Activated CD4-positive, alpha-beta T cell treated with anti-CD3 and anti-CD28 coated beads for 36 hours (primary cell): ENCODE measurements at places on chromosomes 6 and 20. TPM values are rescaled to one million over a fixed set of nuclear protein-coding genes. Genes with fewer than 3 reads are reported as not detected.
A peak's percentile ranks its signal among the peaks of the same experiment; 100 is the strongest.

DNA sequence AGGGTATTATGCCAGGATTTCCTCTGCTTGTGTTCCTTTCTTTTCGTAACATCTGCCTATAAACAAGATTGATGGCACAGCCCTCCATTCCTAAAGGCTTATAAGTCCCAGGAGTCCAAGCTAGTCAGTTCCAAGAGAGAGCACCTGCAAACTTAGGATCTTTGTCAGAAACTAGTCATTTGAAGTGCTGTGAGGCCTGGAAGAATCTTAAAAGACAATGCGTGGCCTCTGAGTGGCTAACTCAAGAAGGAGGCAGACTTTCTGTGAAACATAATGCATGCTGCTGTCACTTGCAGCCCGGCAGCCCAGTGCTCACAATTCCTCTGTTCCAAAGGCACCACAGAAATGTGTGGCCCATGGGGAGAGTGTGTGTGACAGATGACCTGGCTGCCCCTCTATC, 135.0 kb upstream of the SUPT3H start:
- DNase-seq, result no peak

The MMP24 gene
- total RNA-seq, result not detected

GRCh38 chr20:396252-396618, 11.9 kb upstream of the RBCK1 start:
- no peak for DNase-seq

DNA sequence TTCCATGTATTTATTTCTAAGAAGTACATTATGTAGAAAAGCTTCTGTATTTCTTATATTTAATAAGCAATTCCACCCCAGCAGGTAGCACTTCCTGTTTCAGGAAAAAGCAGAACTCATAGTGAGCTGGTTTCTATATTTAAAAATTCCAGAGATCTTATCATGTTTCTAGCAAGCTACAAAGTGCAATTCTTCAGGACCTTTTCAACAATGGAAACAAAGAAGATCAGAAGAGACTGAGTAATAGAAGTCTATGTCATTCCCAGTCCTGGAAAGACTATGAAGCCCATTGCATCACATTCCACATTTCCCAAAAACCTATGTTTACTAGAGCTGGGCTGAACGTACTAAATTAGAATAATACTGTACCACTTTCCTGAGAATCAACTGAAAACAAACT, 302.6 kb upstream of the NRSN1 start:
- DNase-seq, result no peak

DNA sequence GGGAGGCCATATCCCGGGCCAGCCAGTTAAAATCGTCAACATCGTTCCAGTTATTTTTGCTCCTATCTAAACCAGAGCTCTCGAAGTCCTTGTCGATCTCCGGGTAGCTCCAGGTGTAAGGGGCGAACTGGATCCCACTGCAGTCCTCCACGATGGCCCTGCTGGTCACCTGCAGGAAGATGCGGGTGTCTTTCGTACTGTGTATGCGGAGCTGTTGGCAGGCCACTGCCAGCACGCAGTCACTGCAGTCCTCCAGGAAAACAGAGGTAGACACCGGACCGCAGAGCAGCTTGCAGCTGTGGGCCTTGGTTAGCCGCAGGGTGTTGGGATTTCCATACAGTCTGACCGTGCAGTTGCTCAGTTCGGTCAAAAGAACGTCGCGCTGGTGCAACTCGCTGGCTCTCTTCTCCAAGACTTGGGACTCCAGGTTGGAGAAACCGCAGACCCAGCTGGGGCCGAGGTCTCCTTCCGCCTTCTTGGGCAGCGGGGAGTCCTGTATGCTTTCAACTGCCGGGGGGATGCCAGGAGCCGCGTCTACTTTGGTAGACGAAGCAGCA, 742 bp downstream of the TBCC start:
- peak; percentile 54 for DNase-seq

DNA sequence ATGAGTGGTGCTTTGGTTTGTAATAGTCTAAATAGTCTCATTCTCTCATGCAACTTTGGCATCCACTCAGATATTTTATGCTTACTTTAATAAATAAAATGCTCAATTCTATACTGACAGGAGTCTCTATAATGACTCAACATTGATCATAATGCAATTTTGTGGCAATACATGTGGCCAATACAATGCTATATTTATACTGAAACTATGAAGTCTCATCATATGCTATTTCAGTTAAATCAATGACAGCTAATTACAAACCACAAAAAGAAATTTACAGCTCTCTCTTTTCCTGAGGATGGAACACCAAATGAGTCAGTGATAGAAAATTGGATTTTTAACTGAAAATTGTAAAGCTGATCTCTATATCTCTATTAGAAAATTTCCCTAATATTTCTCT, 77.1 kb downstream of the WASF1 start:
- DNase-seq, result no peak

DNA sequence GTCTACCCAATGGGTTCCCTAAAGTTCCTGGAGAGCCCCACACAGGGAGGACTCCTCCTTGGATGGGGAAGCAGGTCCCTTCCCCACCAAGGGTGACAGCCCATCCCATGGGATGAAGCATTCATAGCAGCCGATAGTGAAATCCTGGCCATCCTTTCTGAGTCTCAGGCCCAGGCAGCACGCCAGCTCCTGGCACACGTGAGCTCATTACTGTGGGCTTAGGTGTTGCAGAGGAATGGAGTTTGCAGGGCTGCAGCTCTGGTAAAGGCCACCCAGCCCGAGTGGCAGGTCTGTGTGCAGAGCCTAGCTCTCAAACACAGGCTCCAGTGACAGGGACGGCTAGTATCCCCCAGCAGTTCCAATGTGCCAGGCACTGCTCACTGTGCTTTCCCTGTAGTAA, 31.0 kb downstream of the SIRPA start:
- DNase-seq, result no peak

- no peak for DNase-seq
Observed at GRCh38 chr6:10424040-10424439, 9.2 kb upstream of the TFAP2A start.

The PFDN4 gene
- 55.4 TPM for total RNA-seq

DNA sequence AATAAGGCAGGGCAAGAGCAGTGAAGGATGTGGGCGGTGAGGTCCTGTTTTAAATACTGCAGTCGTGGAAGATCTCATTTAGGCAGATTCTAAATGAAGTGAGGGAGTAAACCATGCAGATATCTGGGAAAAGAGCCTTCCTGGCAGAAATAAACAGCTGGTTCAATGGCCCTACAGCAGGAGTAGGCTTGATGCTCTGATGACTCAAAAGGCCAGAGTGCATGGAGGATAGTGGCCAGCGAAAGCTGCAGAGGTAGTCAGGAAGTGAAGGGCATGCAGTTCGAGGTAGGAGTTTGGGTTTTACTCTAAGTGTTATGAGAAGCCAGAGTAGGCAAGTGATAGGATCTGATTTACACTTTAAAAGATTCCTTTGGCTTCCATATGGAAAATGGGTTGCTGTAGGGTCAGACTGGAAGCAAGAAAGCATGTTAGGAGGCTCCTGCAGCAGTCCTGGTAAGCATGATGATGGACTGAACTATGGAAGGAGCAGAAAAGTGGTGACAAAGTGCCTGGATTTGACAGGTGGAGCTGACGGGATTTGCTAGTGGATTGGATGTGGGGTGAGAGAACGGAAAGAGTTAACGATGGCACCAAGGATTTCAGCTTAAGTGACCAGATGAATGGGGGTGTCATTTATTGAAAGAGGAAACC, 150.0 kb downstream of the GJA10 start:
- no peak for DNase-seq

The MUC22 gene
- not detected for total RNA-seq

The SNX21 gene
- 1.2 TPM for total RNA-seq

GRCh38 chr6:130760006-130760405, 67.2 kb upstream of the SMLR1 start:
- DNase-seq, result no peak

- no peak for DNase-seq
Observed at GRCh38 chr20:7702141-7702540, 238.1 kb downstream of the HAO1 start.

DNA sequence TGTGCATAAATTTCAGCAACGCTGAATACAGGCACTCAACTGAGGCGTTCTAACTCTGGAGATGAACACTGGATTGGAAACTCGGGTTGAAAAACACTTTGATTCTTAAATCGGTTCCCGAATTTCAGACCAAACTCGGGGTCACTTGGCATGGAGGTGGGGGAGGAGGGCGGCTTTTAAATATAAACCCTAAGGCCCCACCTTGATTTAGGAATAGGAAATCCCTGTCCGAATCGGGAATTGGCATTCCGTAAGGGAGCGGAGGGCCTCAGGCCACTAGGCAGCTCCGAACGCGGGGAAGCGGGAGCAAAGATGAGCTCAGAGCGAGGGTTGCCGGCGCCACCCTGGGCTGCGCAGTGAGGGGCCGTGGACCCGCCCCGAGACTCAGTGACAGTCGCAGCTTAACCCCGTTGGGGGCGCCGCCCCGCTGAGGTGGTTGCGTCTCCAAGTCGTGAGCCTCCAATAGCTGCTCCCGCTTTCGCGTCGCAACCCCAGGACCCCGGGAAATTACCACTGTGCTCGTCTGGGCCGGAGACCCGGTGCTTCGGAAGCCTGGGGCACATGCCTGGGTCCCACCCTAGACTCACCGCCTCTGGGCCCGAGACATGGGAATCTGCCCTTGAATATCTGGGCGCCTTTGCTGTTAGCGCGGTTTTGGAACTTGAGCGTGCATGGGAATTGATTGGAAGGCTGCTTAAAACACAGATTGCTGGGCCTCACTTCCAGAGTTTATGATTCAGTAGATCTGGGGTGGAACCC, 4.6 kb upstream of the SIM1 start:
- no peak for DNase-seq

The SIRPD gene
- not detected for total RNA-seq

The KCNQ5 gene
- total RNA-seq, result 5.1 TPM

The UST gene
- total RNA-seq, result 2.8 TPM

The NKX2-4 gene
- total RNA-seq, result not detected

GRCh38 chr6:158793432-158793831, 25.7 kb downstream of the EZR start:
- DNase-seq, result no peak

GRCh38 chr6:123062670-123063069, 66.6 kb downstream of the CLVS2 start:
- DNase-seq, result no peak

DNA sequence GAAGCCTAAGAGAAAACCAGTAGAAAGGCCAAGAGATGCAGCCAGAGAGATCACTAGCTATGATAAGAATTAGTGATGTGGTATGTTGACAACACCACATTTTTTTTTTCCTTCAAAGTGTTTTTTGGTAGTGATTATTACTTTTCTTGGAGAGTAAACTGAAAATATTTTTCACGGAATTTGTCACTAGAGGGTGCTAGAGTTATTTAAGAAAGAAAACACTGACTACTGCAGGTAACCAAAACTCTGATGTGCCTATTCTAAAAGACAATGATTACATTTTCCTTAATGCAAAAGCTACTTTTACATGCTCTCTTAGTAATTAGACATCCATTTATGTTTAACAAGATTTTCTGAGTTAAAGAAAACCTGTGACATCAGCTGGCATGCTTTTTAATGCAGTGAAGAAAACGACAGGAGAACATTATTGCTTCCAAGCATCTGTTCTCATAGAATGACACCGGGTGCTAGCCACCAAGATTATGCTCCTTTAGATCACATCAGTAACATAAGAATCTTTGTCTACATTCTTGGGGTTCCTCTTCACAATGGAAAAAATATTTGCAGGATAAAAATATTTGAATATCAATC, 28.8 kb downstream of the RWDD2A start:
- DNase-seq, result no peak

GRCh38 chr6:20188630-20189075, 23.6 kb downstream of the MBOAT1 start:
- no peak for DNase-seq

GRCh38 chr6:151388997-151389617, 2.3 kb downstream of the ZBTB2 start:
- DNase-seq, result no peak

The FGD2 gene
- 0.50 TPM for total RNA-seq

The PROKR2 gene
- not detected for total RNA-seq

The DAAM2 gene
- not detected for total RNA-seq

The SLC9A8 gene
- total RNA-seq, result 12.6 TPM

GRCh38 chr6:1952740-1953360, 292.6 kb downstream of the GMDS start:
- no peak for DNase-seq

DNA sequence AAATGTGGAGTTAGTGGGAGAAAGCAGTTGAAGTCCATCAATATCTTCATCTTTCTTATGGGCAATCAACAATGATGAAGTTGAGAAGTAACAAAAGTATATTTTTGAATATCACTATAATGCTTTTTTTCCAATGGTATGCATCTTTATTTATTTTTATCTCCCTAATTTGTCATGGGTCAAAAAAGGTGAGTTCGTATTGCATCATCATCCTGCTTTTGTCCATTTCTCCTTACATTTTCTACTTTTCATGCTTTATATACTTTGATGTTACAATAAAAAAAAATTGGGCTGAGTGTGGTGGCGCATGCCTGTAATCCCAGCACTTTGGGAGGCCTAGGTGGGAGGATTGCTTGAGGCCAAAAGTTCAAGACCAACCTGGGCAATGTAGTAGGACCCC, 101.2 kb upstream of the STXBP5 start:
- DNase-seq, result no peak

- DNase-seq, result no peak
Observed at GRCh38 chr6:130140084-130140483, 82.7 kb downstream of the SAMD3 start.

DNA sequence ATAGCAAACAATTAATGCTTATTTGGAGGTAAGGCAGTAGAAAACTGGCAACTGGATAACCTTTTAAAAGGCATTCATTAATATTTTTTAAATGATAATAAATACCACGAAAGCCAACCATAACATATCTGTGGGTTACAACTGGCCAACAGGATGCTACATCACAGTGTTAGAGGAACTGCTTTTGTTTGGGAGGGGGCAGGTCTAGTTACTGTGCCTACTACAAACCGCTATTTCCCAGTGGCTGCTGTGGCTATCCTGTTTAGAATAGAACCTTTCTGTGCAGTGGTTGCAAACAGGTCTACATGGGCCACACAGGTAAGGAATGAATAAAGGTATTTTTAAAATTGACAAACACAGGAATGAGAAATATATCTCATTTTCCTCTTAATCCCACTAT, 976 bp downstream of the PIGT start:
- DNase-seq, result no peak

The PSMB8 gene
- total RNA-seq, result 338 TPM

- no peak for DNase-seq
Observed at GRCh38 chr6:2809015-2809414, 32.6 kb downstream of the SERPINB1 start.

DNA sequence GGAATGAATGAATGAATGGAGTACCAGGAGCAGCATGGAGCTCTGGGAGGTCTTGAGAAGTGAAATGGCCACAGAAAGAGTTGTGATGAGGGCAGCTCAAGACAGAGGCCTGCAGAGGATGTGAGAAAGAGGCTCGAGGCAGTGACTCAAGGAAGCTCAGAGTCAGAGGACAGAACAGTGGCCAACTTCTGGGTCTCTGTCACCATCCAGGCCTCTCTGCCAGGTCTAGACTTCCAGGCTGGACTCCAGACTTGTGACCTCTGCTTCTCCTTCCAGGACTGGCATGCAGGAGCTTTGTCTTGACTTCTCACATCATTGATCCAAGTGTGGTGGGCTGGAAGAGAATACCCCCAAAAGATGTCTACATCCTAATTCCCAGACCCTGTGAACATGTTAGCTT, 119.8 kb downstream of the TOX2 start:
- no peak for DNase-seq

GRCh38 chr6:85537055-85537494, 56.6 kb downstream of the SNX14 start:
- DNase-seq, result no peak
